ENCODE measurements at places on chromosomes 5 and 9.

DNA sequence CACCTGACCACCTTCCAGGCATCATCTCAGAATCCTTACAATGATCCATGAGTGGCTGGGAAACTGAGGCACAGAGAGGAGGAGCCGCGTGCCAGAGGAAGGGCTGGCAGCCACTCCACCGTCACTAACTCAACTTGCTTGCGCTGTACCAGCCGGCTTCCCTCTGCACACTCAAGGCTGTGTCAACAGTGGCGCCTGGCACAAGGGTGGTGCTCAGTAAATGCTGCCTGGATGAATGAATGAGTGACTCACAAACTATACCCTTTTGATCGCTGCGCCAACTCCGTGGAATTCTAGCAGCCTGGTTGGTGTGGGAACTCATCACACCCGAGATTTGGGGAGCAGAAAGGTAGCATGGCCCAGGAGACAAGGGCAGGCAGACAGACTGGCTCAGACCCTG lies 21.9 kb downstream of the PRRX2 start:
- no peak for DNase-seq

DNA sequence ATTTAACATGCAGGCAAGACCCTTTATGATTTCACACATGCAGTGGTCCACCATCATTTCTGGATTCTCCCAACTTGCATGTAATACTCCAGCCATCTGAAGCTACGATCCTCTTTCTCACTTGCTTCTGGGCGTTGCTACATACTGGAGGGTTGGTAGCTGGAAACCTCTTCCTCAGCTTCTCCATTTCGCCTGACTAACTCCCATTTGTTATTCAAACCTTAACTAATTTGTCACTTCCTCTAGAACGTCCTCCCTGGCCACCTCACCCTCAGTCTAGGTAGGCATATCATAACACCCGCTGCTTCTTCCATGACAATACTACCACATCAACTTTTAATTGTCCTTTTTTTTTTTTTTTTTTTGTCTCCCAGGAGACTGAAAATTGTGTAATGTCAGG lies 72.6 kb upstream of the EQTN start:
- DNase-seq: peak; percentile 56

DNA sequence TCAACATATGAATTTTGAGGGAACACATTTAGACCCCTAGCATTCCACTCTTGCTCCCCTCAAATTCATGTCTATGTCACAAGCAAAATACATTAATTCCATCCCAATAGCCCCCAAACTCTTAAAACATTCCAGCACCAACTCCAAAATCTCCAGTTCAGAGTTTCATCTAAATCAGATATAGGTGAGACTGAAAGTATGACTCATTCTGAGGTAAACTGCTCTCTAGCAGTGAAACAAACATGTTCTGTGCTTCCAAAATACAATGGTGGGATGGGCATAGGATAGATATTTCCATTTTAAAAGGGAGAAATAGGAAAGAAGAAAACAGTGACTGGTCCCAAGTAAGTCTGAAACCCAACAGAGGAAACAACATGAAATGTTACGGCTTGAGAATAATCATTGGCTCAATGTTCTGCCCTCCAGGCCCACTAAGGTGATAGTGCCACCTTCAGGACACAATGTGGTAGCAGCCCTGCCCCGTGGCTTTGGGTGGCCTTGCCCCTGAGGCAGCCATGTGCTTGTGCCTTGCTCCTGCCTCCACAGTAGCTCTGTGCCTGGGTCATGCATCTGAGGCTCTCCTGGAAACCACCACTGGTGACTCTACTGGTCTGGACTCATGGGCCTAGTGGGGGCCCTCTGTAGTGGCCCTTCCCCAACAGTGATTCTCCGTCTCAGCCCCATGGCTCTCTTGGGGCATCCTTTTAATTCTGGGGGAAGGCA lies 36.4 kb upstream of the IPPK start:
- DNase-seq: peak; percentile 58

DNA sequence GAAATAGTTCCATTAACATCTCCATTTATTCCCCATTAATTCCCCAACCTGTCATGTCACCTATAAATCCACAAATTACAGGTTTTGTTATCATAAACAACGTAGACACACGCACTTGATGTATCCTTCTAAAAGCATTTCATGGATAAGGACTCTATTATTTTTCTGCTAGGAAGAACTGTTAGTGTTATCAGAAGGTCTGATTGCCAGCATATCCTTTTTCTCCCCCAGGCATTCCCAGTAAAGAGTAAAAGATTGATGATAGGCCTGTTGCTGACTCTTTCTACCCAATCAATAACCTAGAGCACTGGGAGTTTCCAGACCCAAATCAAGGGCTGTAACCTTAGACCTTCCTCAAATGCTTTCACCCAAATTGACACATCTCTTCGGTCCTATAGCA lies 60.8 kb downstream of the RFK start:
- DNase-seq: no peak

DNA sequence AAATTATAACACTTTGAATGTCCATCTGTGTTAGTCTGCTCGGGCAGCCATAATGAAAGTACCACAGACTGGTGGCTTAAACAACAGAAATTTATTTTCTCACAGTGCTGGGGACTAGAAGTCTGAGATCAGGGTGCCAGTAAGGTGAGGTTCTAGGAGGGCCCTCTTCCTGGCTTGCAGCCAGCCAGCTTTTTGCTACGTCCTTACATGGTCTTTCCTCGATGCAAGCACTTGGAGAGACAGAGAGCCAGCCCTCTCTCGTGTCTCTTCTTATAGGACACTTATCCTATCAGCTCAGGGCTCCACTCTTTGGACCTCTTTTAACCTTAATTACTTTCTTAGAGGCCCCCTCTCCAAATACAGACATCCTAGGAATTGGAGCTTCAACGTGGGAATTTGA lies 351.8 kb downstream of the SPOCK1 start:
- DNase-seq: no peak

- DNase-seq: no peak
These were observed 115.0 kb downstream of the CETN3 start for GRCh38 chr5:90294604-90295003.

DNA sequence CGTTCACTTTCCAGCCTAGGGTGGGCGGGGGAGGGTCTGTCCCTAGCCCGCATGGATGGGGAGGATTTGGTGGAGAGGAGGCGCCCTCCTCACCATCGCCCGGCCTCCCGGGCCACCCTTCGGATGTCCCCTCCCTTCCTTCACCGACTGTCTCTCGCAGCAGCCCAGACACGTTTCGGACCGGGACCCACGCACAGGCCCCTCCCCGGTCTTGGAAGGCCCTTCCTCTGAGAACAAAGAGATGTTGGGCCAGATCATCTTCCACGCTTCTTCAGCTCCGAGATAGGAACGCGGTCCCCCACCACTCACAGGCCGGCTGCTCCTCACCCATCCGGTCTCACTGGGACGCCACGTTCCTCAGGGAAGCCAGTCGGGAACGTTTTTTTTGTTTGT lies 640 bp upstream of the DPM2 start:
- DNase-seq: no peak

- DNase-seq: no peak
These were observed 32.9 kb downstream of the NXNL2 start for GRCh38 chr9:88567870-88568269.

GRCh38 chr5:172113036-172113435 lies 75.0 kb downstream of the STK10 start:
- DNase-seq: peak; percentile 97

DNA sequence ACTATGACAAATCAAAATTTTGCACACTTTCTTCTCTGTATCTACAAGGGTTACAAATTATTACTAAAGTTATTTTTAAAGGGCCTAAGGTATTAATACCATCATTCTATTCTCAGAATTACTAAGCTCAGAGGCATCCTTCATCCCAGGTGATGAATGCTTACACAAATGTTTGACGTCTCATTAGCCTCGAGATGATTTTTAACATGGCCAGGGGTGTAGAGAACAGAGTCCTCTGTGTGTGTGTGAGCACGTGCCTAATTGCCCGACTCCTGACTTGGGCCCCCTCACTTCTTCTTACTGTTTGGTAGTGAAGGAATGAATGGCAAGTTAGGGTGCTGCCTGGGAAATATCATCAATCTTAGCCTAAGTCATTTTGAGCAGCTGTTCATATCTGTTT lies 221.1 kb downstream of the ENC1 start:
- no peak for DNase-seq

DNA sequence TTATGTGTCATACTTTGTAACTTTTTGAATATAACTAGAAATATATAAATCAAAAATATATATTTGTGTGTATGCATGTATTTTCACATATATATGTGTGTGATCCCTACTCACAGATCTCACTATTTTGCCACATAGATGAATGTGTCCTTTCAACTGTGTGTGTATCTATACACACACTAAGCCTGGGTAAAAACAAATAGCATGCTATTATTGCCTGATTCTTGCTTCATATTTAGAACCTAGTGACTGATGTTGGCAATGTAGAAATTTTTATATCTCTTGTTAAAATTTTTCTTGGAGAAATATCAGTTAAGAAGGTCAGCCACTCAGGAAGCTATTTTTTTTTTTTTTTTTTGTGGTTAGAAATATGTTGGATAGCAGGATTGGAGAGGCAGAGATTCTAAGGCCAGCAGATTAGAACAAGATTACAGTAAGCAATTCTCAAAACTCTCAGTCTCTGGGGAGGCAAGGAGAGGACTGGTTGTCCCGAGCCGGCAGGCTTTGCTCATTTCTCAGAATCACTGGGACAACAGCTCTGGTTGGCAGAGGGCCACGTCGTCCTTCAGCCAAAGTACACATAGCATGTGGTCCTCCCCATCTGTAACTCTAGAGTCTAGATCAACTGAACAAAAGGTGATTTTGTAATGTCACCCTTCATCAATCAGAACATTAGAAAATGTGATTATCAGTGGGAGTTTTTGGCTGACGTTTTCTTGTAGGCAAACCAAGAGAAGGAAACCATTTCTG lies 19.7 kb downstream of the C6 start:
- no peak for DNase-seq

DNA sequence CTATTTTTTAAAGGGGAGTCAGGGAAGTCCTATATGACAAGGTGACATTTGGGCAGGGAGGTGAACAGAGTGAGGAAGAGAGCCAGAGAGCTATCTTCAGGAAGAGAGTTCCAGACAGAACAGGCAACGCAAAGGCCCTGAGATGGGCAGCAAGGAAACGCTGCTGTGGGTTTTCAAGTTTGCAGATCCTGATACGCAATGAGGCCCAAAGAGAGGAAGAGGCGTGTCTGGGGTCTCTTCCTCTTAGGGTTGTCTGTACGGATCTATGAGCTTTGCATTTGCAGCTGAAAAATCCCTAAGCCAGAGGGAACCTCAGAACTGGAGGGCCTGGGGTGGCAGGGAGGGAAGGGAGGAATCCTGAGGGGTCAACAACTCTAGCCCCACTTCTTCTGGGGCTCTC lies 13.6 kb downstream of the FAT2 start:
- DNase-seq: peak; percentile 24

DNA sequence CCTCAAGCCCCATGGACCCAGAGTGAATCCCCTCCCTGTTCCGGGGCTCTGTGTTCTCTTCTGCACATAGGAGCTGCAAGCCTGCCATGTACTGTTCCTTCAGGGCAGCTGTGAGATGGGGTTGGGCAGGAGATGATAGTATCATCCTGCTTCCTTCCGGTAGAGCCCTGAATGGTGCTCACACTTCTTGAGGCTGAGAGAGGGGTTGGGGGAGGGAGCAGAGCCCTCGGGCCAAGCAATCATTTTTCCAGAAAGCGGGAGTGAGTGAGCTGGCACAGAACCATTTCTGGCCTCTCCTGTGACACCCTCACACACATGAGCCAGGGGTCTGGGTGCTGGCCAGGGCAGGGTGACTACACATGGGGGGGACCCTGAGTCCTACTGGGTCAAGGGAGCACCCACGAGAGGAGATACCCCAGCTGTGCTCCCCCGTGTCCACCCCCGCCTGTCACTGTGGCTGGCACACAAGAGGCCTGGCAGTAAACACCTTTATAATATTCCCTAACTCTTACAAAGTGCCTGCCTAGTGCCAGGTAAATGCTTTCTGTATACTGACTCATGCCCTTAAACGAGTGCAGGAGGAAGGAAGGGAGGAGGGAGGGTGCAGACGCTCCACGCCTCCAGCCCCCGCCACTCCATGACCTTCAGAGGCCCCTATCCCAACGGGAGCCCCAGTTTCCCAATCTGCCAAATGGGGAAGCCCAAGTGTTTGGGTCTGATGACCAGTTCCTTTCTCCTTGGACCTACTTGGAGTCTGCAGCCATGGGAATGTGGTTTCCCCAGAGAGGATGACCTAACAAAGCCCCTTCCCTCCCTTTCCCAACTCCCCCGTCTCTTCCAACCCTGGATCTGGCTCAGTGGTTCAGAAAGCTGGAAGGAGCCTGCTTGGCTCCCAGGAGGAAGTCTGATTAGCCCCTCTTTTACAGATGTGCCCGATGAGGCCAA lies 15.5 kb downstream of the AKNA start:
- peak; percentile 83 for DNase-seq

GRCh38 chr9:71589612-71590011 lies 178.7 kb downstream of the CEMIP2 start:
- no peak for DNase-seq

GRCh38 chr5:138245717-138246116 lies 28.7 kb downstream of the GFRA3 start:
- no peak for DNase-seq

- DNase-seq: peak; percentile 90
These were observed 1.4 kb downstream of the KIF20A start for GRCh38 chr5:138180183-138180782.

GRCh38 chr9:121972501-121972981 lies 120.6 kb downstream of the TTLL11 start:
- DNase-seq: no peak

DNA sequence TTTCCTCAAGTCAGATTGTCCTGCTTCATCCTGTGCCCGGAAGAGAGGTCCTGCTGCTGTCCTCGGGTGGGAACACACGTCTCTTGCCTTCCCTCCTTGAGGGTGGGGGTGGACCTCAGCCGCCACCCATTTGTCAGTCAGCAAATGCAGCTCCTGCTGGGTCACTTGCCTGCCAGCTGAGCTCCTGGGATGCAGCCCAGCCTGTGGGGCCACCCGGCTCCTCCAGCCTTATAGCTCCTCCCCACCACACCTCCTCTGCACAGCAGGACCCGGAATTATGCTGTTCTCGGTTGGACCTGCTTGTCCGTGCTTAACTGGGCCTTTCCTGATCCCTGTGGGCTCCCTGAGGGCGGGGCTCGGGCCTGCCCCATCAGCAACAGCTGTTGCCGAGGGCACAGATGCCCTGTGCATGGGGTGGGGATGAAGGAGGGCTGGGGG lies 52.7 kb downstream of the RXRA start:
- DNase-seq: no peak

- DNase-seq: no peak
These were observed 7.4 kb downstream of the NR2F1-AS1 start for GRCh38 chr5:93573354-93574351.

DNA sequence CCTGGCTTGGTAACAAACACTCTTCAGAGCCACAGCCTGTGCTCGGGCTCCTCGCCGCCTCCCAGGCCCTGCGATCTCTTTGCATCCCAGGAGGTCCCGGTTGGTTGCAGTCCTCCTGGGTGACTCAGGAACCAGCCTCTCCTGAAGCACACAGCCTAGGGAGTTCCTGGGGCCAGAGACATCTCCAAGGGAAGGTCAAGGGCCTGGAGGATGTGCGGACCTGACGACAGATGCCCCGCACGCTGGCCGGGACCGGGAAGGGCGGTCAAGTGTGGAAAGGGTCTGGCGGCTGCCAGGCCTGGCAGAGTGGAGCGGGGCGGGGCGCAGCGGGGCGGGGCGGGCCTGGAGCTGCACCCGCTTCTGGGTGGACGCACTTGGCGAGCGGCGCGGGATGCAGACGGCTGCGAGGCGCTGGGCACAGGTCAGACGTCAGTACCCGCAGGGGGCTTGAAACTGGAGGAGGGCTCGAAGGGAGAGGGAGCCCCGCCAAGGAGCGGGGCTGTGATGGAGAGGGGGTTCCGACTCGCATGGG lies 45.0 kb upstream of the PRSS3 start:
- no peak for DNase-seq

GRCh38 chr9:37343724-37344123 lies 78.8 kb upstream of the GRHPR start:
- DNase-seq: no peak

- peak; percentile 85 for DNase-seq
These were observed 16.5 kb upstream of the PRSS3 start for GRCh38 chr9:33778700-33779351.

Measured in NB4 (cell line).